ENCODE measurements at places on chromosomes 3 and 15. TPM values are rescaled to one million over a fixed set of nuclear protein-coding genes. Genes with fewer than 3 reads are reported as not detected.

CAMK1 gene
- total RNA-seq, result 40.2 TPM

EXD1 gene
- not detected for total RNA-seq

GRCh38 chr3:51955893-51956770, 951 bp downstream of the GPR62 start:
- peak; percentile 87 for DNase-seq

DNA sequence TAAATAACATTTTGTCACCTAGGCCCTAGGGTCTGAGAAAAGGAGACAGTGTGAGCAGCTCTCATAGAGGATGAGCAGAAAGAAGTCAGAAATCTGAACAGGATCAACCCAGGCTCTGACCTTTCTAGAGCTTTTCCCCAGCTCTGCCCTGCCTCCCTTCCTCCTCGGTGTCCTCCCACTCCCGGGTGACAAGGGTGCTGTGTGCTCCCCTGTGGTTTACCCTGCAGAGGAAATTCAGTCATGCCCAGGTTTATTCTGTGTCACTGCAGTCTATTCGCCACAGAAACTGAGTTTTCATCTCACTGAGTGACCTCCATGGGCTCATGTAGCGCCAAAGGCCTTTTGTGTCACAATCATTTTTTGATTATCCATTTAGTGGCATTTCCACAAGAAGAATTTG, 76.6 kb downstream of the IL12A start:
- DNase-seq, result no peak

DNA sequence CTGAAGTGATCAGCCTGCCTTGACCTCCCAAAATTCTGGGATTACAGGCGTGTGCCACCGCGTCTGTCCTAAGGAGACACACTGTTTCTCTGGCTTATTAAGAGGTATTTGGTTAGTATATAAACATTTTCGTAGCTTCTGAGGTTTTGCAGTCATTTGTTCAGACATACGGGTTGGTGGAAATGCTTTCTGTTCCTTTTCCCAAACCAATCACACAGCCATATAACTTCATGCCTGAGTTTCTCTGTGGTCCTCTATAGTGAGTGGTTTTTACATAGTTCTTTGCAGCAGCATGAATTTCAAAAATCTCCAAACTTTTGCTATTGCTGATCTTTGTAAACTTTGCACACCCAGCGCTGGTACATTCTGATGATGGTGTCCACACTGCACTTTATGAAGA, 100.5 kb downstream of the AKAP13 start:
- no peak for DNase-seq
